Stimulated activated CD4-positive, alpha-beta T cell treated with anti-CD3 and anti-CD28 coated beads, Interleukin-12 subunit alpha, Interleukin-12 subunit beta, amount 100 ng/mL, for 24 hours (primary cell): ENCODE measurements at places on chromosomes 2 and 18.
A peak's percentile ranks its signal among the peaks of the same experiment; 100 is the strongest.

GRCh38 chr2:216877085-216877484 lies 17.2 kb upstream of the TNP1 start:
- DNase-seq: no peak

GRCh38 chr18:58132595-58133261 lies 88.7 kb downstream of the NEDD4L start:
- no peak for DNase-seq

- DNase-seq: no peak
Observed at GRCh38 chr2:233928594-233929351, 11.6 kb downstream of the TRPM8 start.

DNA sequence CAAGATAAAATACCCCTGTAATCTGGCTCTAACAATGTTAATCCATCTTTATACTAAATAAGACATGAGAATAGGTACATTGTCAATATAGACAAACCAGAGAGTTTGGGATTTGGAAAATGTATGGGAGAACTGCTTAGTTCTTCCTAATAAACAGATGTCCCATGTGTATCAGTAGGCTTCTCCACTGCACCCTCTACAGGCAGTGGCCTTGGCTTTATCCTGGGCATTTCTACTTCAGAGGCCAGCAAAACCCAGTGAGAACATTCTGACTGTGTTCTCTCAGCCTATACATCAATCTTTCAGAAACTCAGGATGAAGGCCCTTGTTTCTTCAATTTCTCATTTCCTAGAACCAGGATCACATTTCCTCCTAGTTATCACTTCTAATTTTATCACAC lies 1167.5 kb upstream of the ACVR2A start:
- no peak for DNase-seq

DNA sequence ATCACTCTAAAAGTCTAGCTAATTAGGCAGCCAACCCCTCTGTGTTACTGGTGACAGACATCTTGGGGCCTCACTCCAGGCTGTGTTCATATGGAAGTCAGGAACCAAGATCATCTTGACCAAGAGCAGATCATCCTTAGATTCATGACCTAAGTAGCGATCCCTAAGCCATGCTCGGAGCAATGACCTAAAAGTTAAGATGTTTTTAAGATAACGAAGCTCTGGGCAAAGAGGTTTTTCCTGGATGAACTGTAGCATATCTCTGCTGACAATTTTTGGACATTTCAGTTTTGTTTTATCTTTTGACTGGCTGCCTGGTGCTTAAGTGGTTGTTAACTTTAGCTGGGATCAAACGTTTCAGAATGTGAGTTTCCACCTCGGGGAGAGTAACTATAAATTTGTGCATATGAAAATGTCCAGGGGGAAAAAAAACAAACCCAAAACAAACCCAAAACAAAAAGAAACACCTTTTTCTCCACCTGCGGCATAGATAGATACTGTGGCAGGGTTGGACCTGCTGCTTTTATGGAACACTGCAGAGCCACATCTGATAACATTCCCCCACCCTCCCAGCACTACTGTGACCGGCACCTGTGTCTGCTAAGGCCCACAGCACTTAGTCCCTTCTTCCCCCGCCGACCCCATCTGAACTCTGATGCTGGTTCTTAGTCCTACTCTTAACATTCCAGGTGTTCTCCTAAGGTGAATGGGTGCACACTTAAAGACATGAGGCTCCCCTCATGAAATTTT lies 45.5 kb downstream of the EPAS1 start:
- DNase-seq: no peak

DNA sequence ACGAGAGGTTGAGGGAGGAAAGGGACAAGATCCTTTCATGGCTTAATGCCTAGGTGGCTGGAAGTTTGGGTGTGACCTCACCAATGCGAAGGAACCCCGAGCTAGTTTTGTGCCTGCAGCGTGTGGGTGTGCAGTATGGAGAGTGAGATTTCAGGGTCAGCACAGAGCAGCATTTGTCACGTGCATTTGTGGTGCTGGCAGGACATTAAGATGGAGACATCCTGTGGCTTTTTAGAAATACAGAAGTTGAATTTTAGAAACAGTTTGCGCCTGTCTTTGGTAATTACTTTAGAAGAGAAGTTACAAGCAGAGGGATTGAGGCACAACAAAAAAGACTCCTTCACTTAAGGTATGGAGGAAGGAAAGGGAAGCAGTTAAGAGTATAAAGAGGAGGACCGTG lies 258.2 kb upstream of the THUMPD2 start:
- no peak for DNase-seq

DNA sequence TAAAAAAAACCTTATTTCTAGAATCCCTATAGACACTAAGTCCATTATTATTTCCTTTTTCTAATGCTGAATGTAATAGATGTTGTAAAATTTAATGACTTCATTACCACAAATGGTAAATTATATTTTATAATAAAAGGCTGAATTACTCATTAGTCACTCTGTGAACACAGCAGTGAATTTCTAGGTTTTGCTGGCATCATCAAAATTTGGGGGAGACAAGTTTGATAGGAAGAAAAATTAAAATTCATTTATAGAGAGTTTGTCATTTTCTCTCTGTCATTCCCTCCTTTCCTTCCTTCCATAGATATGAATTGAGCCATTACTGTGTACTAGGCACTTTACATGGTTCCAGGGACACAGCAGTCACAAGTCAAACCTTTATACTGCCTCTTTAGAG lies 340.9 kb downstream of the TRIB2 start:
- DNase-seq: no peak

DNA sequence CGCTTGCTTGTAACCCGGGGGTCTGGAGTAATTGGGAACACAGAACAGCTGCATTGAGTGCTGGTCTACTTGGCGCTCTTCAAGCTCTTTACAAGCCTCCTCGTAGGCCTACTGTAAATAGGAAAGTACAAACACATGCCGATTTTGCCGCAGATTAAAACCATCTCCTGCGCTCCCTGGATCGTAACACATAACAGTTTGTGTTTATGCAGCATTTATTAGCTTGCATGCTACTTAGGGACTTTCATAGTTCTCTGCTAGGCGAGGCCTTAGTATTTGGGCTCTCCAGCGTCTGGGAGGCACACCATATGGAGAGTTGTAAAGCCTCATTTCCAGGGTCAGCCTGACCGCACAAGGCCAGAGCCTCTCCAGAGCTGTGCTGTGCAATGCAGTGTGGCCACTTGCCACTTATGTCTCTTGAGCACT lies 84.0 kb upstream of the HAAO start:
- no peak for DNase-seq

- no peak for DNase-seq
Observed at GRCh38 chr2:209864716-209865295, 93.2 kb downstream of the UNC80 start.

GRCh38 chr2:128368437-128369107 lies 49.9 kb upstream of the HS6ST1 start:
- no peak for DNase-seq

DNA sequence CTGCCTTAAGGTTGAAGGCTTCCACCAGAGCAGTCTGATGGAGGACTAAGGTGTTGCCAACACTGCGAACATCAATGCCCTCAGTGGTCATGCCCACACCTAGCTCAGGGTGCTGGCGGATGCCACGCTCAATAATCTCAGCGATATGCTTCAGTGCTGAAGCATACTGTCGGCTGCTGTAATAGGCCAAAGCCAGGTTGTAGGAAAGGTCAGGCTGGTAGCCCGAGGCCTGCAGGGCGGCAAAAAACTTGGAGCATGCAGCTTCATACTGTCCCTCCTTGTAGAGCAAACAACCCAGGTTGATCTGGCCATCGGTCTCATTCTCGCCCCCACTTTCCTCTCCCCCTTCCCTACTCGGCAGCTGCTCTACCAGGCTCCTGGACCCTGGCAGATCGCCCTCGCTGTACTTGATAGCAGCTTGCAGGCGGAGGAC lies 159.4 kb downstream of the AGPS start:
- DNase-seq: no peak

- DNase-seq: no peak
Observed at GRCh38 chr18:59660786-59661743, 36.2 kb downstream of the CCBE1 start.

DNA sequence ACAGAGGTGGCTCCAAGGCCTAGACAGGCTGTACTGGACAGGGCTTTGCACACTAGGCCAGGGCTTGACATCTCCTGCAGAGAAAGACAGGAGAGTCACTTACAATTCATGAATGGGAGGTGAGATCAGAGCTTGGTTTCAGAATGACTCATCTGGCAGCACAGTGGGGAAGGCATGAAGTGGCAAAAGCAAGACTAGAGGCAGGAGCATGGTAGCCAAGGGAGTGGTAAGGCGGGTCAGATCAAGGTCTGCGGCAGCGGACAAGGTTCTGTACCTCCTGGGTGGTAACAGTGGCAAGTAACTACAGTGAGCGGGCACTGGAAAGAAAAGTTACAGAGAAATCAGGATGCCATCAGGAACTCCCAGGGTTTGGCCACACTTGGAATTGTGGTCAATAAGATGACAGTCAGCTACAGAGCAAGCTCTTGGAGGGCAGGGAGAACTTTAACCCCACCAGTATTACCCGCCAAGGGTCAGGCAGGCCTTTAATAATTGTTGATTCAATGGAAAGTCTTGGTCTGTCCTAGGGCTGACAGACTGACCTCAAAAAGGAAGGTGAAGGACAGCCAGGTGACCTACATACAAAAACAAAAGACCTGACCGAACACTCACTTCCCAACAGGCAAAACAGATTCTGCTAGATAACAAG lies 5.7 kb downstream of the MCFD2 start:
- DNase-seq: peak; percentile 17

GRCh38 chr18:23273443-23273966 lies 138.2 kb downstream of the CABLES1 start:
- DNase-seq: no peak

DNA sequence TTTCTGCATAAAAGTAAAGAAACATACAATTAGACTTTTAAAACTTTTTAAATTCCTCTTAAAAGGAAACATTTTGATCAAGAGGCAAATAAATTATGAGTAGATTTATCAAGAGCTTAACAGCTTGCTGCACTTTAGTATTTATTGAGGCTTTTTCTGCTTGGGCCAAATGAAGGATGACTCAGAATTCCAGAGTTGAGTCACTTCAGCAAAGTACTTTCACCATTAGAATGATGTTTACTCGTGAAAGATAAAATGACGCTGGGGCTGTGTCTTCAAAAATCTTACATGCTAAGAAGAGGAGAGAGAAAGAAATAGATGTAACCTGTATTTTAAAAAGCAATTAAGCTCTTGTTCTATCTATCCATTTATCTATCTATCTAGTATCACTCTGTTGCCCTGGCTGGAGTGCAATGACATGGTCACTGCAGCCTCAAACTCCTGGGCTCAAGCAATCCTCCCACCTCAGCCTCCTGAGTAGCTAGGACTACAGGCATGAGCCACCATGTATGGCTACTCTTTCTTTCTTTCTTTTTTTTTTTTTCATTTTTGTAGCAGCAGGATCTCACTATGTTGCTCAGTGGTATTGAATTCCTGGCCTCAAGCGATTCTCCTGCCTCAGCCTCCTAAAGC lies 75.3 kb upstream of the RIOK3 start:
- DNase-seq: no peak

GRCh38 chr2:28327956-28328922 lies 64.4 kb upstream of the FOSL2 start:
- DNase-seq: no peak

- no peak for DNase-seq
Observed at GRCh38 chr2:241853651-241854341, 4.9 kb downstream of the PDCD1 start.

- no peak for DNase-seq
Observed at GRCh38 chr18:79217979-79218604, 148.9 kb downstream of the ATP9B start.

DNA sequence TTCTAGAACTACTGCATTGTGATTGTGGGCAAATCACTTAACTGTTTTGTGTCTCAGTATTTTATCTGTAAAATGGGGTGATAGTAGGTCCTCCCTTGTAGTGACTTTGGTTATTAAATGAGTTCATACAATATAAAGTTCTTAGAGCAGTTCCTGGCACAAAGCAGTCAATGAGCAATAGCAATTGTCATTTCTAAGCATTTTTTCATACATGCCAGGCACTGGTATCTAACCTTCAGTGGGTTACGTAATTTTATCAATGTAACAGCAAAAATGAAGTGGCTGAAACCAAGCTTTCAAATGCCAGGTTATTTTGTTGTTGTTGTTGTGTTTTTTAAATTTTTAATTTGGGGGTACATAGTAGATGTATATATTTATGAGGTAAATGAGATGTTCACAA lies 401.9 kb downstream of the MEIS1 start:
- DNase-seq: no peak

- DNase-seq: no peak
Observed at GRCh38 chr2:41206004-41206403, 754.1 kb upstream of the SLC8A1 start.

GRCh38 chr18:67519592-67519991 lies 3.1 kb upstream of the DSEL start:
- no peak for DNase-seq

- DNase-seq: no peak
Observed at GRCh38 chr2:174840436-174840835, 76.2 kb upstream of the CHRNA1 start.

DNA sequence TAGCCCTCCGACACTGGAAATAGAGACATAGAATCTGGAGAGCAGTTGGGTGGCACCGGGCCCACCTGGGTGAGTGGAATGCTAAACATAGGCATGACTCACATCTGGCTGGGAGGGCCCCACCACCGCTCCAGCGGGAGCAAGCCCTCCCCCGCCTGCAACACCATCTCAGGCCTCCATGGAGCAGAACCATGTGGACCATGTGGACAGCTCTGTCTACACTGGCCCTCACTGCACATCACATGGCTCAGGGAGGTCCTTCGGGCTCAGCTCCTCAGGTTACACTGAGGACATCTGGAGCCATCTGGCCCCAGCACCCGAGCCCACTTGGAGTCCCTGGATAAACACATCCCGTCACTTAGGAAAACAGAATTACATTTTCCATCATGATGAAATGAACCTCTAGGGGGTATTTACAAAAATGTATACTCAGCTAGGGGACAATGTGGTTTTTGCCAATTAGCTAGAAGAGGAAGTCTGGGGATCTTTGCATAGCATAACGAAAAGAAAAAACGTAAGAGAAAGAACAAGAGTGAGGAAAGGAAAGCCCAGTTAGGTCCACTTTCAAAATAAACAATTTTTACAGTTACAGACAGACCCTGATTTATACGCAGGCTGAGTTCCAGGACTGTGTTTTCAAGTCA lies 30.7 kb upstream of the MLPH start:
- DNase-seq: no peak

- DNase-seq: no peak
Observed at GRCh38 chr18:50560681-50561629, 1.1 kb downstream of the MAPK4 start.

DNA sequence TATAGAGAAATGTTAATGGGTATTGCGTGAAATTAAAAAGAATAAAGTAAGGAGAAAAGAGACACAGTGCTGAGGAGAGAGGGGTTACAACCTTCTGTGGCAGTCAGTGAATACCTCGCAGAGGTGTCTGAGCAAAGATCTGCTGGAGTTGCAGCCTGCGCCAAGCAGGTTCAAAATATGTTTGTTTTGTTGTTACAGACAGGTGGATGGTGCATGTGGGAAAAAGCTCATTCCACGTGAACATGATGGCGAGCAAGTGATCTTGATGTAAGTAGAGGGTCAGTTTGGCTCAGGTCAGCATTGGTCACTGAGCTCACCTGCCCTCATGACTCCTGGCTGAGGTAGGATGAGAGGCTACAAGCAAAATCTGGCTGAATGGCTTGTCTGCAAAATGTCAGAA lies 66.2 kb downstream of the SOX11 start:
- DNase-seq: no peak

- no peak for DNase-seq
Observed at GRCh38 chr2:228318218-228318617, 136.7 kb upstream of the SPHKAP start.

- no peak for DNase-seq
Observed at GRCh38 chr2:144471305-144472045, 48.4 kb downstream of the ZEB2 start.
